Stimulated activated CD8-positive, alpha-beta memory T cell treated with anti-CD3 and anti-CD28 coated beads, Interleukin-7, amount 100 ng/mL, for 1 hour (primary cell): ENCODE measurements at places on chromosomes 7 and 10.

DNA sequence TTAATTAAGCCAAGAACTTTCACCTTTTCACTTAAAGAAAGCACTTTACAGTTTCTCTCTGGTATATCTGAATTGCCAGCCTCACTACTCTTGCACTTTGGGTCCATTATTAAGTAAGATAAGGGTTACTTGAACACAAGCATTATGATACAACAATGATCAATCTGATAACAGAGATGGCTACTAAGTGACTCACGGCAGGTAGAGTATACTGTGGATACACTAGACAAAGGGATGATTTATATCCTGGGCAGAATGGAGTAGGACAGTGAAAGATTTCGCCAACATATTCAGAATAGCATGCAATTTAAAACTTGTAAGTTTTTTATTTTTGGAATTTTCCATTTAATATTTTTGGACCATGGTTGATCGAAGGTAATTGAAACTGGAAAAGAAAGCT lies 34.3 kb upstream of the ITGB8 start:
- no peak for DNase-seq

DNA sequence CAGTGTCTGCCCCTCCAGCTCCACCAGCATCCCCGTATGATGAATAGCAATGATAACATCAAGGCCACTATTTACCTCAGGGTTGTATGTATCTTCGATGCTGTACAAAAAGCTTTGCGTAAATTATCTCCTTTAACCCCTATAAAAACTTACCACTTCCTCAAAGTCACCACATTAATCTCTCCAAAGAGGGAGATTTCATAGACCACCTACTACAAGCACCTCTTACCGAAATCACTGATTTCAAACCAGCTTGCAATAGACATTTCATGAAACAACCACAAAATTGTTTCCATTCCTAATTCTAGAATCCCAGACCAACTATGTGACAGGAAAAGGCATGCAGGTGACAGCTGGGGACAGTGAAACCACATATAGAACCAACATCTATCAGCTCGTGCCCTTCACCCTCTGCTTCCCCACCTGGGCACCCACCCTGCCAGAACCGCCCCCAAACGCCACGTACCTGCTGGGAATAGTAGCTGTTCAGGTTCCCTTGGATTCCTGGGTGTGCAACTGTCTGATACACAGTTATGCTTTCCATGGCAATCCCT lies 20.1 kb upstream of the MMP21 start:
- no peak for DNase-seq

GRCh38 chr10:63798599-63799498 lies 277.6 kb downstream of the REEP3 start:
- DNase-seq, result no peak

DNA sequence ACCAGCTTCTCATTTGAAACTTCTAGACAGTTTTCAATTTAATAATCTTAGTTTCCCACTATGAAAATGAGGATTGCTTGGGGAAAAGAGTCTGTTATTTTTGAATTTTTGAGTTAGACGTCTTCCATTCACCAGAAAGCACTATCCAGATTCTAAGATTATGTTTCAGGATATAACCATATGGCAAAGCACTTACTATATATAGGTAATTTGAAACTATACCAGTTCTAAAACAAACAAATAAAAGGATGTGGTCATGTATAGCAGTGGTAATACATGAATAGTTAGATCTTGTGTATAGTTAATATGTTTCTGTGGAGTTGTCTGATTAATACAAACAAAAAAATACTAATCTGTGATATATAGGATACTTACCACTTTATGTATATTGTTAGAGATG lies 320.0 kb downstream of the EXOC4 start:
- DNase-seq, result no peak

DNA sequence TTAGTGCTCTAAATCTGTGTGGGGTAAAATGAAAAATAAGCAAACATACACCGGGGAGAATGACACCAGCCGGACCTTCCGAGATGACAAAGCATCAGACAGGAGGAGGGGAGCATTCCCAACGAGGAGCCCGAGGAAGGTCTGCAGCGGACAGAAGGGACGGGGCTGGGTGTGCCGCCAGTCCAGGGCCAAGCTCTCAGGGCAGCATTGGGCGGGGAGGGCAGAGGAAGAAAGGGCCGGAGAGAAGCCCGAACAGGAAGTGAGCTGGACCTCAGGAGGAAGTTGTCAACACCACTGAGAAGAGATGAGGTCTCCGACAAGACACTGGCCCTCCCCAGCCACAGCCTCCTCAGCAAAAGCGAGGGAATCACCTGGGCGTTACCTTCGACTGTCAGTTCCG lies 182.6 kb upstream of the RNF32 start:
- DNase-seq, result no peak

- no peak for DNase-seq
Observed at GRCh38 chr7:82413237-82413636, 30.3 kb downstream of the CACNA2D1 start.

GRCh38 chr10:86779220-86780017 lies 23.0 kb downstream of the BMPR1A start:
- no peak for DNase-seq

DNA sequence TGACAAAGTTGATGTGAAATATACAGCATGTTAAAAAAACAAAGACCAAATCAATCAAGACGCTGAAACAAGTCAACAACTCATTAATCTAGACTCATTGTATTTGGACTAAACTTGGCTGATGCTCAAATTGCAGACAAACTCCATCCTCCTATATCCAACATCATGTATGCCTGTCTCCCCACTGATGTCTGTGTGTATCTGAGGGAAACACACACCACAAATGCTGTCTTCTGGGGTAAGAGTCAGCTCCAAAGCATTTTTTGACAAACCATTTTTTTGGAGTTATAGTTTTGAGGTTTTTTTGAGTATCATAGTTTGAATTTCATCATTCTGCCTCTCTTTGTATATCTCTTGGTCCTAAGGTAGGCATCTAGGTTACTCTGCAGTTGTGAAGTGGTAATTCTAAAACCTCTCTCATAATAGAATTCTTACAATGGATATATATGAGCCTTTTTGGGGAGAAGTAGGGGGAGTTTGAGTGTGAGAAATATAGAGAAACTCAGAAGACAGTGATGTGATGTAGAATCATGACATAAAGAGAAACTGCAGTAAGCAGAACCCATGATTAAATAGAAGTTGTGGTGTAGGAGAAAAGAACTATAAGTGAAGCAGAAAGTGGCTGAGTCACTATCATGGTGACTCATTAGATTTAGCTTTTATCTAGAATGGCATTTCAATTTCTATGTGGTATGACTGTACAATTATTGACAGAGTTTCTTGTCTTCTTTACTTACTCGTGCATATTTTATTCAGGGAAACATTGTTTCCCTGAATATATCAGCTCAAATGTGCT lies 1531.1 kb upstream of the LRRTM3 start:
- DNase-seq, result no peak

DNA sequence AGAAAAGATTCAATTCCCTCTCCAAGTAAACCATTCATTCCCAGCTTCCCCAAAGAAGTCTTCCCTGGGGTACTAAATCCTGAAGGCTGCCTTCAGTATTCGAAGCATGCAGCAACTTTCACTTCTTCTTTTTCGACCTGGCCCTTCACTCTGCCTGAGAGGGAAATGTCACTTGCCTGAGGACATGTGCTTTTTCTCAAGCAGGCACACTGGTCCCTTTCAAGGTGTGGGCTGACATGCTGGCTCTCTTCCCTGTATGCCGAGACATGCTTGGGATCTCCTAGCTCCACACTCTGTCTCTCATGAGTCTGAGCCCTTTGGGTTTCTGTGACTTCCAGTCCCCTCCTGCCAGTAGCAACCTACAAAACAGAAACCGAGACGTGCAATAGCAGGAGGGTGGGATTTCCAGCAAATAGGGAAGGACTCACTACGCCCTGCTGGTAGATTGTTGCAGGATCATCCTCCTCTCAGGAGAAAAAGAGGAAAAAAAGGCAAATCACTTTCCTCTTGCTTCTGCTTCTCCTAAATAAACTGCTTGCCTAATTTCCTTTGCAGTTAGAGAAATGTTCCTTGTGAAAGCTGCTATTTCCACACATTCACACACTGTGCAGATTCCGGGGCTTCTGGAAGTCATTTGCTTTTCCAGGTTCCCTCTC lies 33.5 kb downstream of the FIGNL1 start:
- DNase-seq, result no peak

DNA sequence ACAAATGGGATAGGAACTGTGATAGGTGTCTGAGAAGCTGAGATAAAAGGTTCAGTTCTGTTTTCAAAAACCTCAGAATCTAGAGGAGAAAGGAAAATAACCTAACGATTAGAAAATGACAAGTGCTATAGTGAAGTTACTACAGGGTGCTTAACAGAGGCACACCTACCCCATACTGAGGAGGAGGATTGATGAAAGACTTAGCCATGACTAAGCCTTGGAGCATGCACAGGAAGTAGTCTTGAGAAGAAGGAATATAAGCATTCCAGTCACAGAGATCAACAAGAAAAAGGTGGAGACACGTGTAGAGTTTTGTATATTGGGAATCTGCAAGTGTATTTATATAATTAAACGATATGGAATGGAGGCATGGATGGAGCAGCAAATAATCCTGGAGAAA lies 1225.5 kb upstream of the CELF2 start:
- DNase-seq, result no peak

- DNase-seq, result peak; percentile 54
Observed at GRCh38 chr7:155796381-155797261, 15.6 kb downstream of the SHH start.
